ENCODE measurements at places on chromosomes 11 and 22. TPM values are rescaled to one million over a fixed set of nuclear protein-coding genes. Genes with fewer than 3 reads are reported as not detected.

DNA sequence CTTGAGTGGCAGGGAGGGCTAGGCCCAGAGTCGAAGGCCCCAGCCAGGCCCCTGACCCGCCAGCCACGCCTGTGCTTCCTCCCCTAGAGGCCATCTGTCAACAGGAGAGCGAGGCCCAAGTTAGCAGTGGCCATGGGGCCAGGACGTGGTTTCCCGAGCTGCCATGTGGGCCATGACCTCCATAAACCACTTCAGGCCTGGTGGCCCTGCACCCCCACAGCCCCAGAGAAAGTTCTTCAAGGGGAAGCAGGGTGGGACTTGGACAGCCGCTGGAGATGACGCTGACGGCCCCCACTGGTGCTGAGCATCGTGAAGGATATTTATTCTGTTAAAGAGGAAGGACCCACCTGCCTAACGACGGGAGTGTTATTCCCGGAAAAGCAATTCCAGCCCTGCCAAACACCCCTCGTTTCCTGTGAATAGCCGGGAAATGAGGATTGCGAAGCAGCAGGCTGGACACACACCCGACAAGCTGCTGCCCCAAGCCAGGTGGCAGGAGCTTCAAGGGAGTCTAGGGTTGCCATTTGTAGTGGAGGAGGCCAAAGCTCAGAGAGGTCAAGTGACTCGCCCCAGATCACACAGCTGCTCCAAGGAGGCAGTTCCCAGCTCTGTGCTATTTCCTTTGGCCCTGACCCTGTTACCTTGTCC, 12.8 kb downstream of the PRR5 start:
- peak; percentile 46 for DNase-seq

DNA sequence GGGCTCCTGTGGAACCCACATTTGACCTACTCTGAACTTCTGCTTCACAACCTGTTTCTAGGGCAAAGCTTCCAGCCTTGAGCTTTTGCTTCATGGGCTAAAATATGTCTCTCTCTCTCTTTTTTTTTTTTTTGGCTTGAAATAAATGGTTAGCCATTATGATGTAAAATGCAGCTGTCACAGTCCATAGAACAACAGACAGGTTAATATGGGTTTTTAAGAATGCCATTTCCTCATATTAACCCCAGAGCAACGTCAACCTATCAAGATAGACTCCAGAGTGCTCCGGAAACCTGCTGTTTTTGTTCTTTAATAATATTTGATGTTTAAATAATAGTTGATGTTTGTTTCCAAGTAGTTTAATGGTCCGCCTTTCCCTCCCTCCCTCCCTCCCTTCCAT, 285.6 kb downstream of the TENM4 start:
- DNase-seq, result no peak

CARNS1 gene
- 0.13 TPM for total RNA-seq

PIM3 gene
- 163 TPM for total RNA-seq

ALDH3B2 gene
- total RNA-seq, result not detected
